ENCODE measurements at places on chromosomes 4 and X.
A peak's percentile ranks its signal among the peaks of the same experiment; 100 is the strongest.

GRCh38 chrX:12245650-12246645 lies 107.7 kb downstream of the FRMPD4 start:
- no peak for DNase-seq

DNA sequence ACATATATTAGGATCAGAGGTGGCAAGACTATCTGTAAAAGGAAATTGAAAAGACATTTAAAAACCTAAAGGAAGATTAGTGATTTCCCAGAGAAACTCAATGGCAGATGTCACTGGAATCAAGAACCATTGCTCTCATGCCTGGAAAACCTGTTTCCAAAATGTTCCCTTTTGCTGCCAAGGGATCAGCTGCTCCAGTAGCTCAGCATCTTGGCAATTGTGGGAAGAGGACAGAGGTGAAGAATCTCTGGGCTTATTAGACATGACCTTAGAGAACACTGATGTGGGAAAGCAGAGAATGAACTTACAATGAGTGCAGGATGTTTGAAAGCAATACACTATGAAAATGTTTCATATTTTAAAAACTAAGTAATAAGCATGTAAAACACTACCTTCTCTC lies 98.3 kb downstream of the SHROOM3 start:
- no peak for DNase-seq

GRCh38 chrX:135086197-135086854 lies 34.0 kb downstream of the ETDB start:
- DNase-seq = peak; percentile 25

- DNase-seq = no peak
These were observed 99.1 kb downstream of the MAML3 start for GRCh38 chr4:140054861-140055260.

DNA sequence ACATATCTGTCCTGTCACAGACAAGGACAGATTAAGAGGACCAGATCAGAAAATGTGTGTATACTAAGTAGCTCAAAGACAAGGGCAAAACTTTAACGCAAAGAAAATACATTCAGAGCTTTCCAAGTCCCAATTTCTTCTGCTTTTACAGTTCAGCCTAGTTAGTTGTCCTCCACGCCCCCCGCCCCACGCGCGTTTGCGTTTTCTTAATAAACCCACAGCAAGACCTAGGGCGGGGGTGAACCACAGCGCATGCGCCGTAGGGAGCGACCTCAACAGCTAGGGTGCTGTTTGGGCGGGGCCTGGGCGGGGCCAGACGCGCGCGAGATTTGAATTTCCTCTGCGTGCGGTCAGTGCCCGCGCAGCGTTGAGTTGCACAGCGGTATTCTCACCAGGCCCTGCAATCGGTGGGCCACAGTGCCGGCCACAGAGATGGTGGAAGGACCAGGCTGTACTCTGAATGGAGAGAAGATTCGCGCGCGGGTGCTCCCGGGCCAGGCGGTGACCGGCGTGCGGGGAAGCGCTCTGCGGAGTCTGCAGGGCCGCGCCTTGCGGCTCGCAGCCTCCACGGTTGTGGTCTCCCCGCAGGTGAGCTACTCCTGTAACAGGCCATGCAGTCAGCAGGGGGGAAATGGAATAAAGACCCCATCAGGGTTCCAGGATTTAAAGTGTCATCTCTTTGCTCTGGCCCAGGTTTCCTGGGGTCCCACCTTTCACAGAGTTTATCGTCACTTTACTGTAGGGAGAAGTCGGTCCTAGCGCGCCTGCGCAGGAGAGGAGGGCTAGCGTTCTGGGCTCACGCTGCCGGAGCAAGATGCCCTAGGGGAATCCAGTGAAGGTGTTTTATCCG lies at the start of gene NEIL3:
NEIL3 (plus strand) TSS at position 353 of the 850 bp plus-strand sequence; CDS start at position 433, 80 bp downstream.
- DNase-seq = peak; percentile 94

DNA sequence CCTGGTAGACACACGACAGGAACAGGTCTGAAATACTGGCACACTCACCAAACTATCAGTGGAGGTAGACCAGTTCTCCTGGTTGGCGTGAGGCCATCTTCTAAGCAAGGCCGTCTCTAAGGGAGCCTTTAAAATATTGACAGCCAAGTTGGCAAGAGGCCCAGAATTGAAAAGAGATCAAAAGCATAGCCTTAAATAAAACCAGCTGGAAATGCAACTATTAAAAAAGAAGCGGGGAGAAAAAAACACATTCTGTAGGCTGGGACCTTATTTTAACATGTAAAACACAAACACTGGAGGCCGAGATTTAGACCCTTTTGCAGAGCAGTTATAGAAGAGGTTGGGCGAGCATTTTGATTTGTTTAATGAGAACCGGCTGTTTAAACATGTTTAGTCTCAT lies 233.0 kb upstream of the CLNK start:
- DNase-seq = no peak

DNA sequence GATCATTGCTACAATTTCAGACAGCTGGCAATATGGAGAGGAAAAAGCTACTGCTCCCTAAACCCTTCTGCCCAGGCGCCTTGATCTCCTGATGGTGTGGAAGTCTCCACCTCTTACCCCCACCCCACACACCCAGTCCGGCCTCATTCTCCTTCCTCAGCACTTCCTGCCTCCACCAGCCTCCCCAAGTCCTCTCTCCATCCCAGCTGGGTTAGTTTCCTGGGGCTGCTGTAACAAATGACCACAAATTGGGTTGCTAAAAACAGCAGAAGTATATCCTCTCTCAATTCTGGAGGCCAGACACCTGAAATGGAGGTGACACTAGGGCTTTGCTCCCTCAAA lies 1.1 kb upstream of the CCNQ start:
- peak; percentile 31 for DNase-seq

GRCh38 chrX:122913134-122913533 lies 270.9 kb upstream of the GRIA3 start:
- no peak for DNase-seq

GRCh38 chr4:139154538-139154937 lies 22.5 kb downstream of the ELF2 start:
- no peak for DNase-seq

DNA sequence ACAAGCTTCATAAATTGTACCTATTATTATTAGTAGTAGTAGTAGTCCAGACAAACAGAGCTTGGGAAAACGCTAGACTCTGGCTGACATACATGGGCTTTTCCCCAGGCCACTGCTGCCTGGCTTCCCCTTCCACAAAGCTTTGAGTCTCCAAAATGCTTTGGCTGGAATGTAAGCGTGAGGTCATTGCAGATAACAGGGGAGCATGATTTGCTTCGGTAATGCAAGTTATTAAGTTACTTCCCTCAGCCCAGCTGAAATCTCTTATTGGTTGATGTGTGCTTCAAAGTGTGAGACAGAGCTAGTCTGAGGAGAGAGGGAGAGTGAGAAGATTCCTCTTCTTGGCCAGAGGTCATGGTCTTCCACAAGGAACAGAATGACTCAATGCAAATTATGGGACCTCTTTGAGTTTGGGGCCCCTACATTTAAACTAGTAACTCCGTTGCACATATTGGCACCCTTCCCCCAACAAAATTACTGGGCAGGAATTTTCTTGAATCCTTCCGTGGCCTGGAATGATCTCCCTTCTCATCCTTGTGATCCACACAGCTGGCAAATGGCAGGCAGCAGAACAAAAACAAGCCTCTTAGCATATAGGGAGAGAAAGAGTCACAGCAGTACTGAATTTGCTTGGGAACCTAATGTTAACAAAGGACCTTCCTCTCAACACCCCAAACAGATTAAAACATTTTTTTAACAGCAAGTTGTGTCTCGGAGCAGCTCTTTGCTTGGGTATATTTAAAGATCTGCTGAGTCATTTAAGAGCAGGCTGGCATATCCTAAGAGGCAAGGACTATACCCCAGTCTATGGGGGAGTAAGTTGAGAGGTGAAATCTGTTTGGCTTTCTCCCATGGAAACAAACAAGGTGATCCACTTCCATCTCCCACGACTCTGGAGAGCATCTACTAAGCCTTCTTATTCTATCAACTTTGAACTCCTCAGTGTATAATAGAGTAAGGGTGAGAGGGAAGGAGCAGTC lies 19.9 kb downstream of the AR start:
- no peak for DNase-seq

GRCh38 chr4:75895744-75896314 lies 6.4 kb downstream of the PPEF2 start:
- peak; percentile 53 for DNase-seq

GRCh38 chr4:7878323-7878722 lies 61.3 kb downstream of the AFAP1 start:
- DNase-seq = no peak

DNA sequence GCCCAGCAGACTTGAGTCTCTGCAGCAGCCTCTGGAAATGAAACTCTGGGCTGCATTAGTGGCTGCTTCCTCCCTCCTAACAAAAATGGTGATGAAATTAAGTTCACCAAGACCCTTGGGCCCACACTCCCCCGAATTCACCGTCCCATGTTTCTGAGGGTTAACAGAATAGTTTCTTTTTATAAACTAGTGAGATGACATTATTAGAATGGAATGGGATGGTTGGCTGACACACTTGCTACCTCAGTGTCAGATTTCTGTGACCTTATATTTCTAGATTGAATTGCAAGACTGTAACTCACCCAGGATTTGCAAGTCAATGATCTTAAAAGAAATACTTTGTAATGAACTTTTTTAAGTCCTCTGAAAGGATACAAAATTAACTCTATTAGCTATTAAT lies 127.1 kb downstream of the SHROOM3 start:
- no peak for DNase-seq

DNA sequence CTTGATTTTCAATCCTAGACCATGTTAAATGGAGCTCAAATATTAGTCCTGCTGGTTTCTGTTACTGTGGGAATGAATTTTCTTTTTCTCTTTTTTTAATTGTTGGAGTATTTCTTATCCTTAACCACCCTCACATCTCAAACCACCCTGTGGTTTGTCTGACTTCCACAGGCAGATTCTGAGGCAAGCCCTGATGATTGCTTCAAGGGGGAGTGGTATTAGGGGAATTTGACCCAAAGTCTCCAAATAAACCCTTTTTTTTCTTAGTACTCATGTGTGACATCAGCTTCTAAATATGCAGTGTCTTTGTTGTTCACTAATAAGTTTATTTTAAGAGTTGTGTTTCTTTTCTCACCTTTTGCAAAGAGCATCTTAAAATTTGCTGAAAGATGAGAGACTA lies 810.3 kb downstream of the IL1RAPL1 start:
- no peak for DNase-seq

GRCh38 chr4:41122775-41123174 lies 91.6 kb downstream of the APBB2 start:
- DNase-seq = no peak

GRCh38 chr4:11585506-11585905 lies 156.8 kb upstream of the HS3ST1 start:
- no peak for DNase-seq

GRCh38 chrX:46202733-46203514 lies 342.3 kb downstream of the ZNF674 start:
- DNase-seq = no peak

DNA sequence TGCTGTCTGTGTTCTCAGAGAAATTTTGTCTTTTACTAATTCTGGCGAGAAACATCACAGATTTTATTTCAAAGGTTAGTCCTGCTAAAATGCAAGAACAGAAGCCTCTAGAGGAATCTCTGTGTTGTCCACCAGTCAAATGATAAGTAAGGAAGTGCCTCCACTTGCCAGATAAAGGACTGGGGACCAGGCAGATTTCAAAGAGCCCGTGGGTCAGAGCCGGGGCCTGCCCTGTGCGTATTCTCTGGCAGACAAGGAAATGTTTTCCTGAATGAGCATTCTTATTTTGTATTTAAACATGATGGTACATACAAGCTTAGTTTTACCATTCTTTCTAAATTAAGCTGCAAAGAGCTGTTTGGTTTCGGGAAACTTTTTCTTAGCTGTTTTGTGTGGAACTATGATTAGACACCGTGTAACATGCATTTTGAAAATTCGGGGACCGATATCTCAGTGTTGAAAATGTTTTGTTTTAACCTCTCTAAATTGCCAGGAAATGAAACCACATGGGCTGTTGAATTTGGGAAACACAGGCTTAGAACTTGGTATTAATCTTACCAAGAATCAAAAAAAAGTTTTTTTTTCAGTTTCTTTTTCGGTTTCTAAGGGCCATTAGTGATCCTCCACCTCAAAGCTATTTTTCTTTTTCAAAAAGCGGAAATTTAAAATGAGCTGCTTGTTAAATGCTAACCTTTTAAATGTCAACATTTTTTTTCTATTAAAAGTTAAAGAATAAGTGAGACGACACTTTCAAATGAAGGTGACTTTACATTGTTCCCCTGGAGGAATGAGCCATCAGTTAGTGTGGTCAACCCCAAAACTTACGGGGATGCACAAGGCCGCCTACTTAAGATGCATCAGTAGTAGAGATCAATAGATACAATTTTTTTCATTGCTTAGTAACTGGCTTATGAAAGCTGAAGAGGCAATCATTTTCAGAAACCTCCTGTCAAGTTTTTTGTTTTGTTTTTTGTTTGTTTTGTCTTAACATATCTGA lies 89.6 kb upstream of the MTM1 start:
- no peak for DNase-seq

DNA sequence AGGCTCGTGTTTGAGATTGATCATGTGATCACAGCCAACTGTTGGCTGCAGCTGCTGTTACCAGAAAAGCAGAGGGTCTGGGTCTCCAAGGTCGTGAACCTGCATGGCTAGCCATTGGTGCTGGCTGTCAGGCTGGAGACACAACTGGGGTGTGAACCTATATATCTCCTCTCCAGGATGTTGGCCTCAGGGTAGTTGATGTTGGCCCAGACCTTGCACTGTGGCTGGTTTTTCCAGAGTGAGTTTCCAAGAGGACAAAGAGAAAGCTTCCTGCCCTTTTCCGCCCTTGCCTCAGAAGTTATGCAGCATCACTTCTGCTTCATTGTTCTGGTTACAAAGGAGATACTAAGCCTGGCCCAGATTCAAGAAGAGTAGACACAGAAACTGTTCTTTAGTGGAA lies 607.8 kb upstream of the HS3ST1 start:
- no peak for DNase-seq

DNA sequence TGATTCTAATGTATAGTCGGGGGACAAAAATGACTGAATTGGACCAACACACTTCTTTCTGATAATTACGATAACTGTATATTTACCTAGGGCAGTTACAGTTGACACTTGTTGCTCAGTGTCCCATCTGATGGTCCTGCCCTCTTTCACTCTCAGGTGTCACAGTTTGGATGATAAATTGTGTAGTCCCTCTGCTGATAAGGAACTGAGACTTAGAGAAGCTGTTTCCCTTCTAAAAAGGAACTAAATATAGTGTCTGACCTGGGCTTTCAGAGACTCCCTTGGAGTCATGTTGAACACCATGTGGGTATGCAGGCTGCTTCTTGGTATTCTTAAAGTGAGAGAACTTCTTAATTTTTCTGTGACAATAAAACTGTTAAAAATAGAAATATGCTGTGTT lies 23.7 kb upstream of the PNPLA4 start:
- DNase-seq = peak; percentile 18

GRCh38 chrX:41779030-41779564 lies 55.1 kb downstream of the GPR82 start:
- no peak for DNase-seq

- no peak for DNase-seq
These were observed 593 bp downstream of the NPY1R start for GRCh38 chr4:163331629-163332376.

- no peak for DNase-seq
These were observed 5.4 kb upstream of the CXCR3 start for GRCh38 chrX:71623714-71624113.

DNA sequence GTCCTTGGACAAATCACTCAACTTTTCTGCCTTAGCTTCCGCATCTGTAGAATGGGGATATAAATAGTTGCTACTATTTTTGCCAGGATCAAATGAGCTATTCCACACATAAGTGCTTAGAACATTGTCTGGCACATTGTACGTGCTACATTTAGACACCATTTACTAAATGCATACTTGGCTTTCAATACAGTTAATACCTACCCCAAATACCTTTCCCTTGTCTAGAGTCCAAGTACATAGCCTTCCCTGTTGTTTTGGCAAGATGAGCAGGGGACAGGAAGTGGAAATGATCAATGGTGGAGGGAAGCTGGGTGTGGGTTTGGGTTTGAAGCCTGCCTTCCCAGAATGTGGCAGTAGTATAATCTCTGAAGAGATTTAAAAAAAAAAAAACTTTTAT lies 82.0 kb downstream of the CHRDL1 start:
- no peak for DNase-seq

Data from inflammatory macrophage (primary cell).